ENCODE measurements at places on chromosomes 4 and X. TPM values are rescaled to one million over a fixed set of nuclear protein-coding genes. Genes with fewer than 3 reads are reported as not detected.

- DNase-seq, result no peak
- peak overlapping the region; percentile 90 for H3K4me3 ChIP-seq
- H3K27me3 ChIP-seq, result no peaks in the 10 kb centered on the region
- H3K36me3 ChIP-seq, result peaks cover 3% of the 10 kb centered on the region
- peak overlapping the region; percentile 93 for H3K27ac ChIP-seq
Measured at GRCh38 chr4:88522702-88523324, 763 bp downstream of the PYURF start.

DNA sequence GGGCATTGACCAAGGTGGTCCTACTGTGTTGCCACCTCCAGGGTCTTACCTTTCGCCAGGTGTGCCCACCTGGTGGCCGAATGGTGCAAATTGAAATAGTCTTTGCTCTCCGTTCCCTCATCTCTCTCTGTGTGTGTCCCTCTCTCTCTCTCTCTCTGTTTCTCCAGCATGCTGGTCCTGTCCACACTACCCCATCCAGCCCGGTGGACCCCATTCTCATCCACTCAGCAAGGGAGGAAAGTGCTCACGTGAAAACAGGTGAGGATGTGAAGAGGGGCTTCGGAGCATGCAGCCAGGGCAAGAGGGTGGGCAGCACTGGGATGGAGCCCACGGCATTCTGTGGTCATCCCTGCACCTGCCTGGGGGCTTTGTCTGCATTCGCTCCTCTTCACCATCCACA lies 150.1 kb downstream of the CRLF2 start:
- no peak overlapping the region for H3K4me3 ChIP-seq
- H3K4me1 ChIP-seq, result no peaks in the 10 kb centered on the region
- H3K36me3 ChIP-seq, result peaks cover 2% of the 10 kb centered on the region
- no peak for DNase-seq
- no peak overlapping the region for H3K27ac ChIP-seq

- no peak for DNase-seq
- H3K4me3 ChIP-seq, result peak overlapping the region; percentile 88
- H3K36me3 ChIP-seq, result peaks cover 22% of the 10 kb centered on the region
- peaks cover 61% of the 10 kb centered on the region for H3K4me1 ChIP-seq
- no peaks in the 10 kb centered on the region for H3K27me3 ChIP-seq
Measured at GRCh38 chrX:107713543-107714205, 61.9 kb downstream of the TSC22D3 start.

DNA sequence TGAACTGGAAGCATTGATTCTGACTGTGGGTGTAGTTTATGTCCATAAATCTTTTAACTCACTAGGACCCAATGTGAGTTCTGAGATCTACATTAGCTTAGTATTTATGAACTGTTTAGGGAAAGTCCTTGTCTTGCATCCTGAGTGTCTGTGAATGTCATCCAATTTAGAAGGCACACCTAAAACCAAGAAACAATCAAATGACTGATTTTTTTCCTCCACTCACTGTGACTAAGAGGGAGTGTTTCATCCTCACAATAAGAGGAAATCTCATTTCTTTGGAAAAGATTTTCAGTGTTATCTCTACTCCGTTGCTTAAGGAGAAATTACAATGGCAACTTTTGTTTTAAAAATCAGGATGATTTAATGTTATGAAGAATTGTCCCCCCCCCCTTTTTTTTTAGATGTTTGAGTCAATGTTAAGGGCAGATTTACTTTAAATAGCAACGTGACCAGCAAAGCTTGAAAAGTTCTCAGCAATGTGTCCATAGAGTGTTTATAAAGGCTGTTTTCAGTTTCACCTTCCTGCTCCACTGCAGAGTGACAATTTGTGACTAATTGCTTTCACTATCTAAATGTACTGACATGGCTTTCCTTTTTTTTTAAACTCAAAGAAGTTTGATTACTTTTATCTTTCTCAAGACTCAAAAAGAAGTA lies 173.0 kb downstream of the SPCS3 start:
- H3K27ac ChIP-seq, result no peak overlapping the region
- H3K36me3 ChIP-seq, result no peaks in the 10 kb centered on the region
- DNase-seq, result no peak
- H3K4me3 ChIP-seq, result no peak overlapping the region
- H3K4me1 ChIP-seq, result no peaks in the 10 kb centered on the region

Gene TMEM35A
- total RNA-seq, result 0.85 TPM

DNA sequence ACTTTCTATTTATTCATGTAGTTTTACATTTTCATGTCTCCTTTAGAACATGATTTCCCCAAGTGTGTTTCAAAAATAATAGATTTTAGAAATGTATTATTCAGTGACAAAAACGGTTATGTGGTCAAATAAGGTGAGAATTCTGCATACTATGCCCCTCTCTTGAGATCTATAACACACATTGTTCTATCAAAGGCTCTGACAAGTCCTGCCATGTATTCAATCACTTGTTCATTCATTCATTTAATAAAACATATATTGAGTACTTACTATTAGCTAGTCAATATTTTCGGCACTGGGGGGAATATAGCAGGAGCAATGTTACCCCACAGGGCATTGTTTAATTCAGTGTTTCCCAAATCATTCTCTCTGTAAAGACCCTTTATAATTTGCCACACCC lies 58.4 kb upstream of the FGF13 start:
- no peak overlapping the region for H3K4me3 ChIP-seq
- H3K36me3 ChIP-seq, result no peaks in the 10 kb centered on the region
- H3K27me3 ChIP-seq, result no peaks in the 10 kb centered on the region

GRCh38 chrX:56802921-56803849 lies 74.1 kb downstream of the NBDY start:
- peaks cover 3% of the 10 kb centered on the region for H3K4me1 ChIP-seq
- H3K27me3 ChIP-seq, result no peaks in the 10 kb centered on the region
- no peak for DNase-seq
- peaks cover 3% of the 10 kb centered on the region for H3K36me3 ChIP-seq
- H3K27ac ChIP-seq, result no peak overlapping the region

- H3K4me1 ChIP-seq, result peaks cover 24% of the 10 kb centered on the region
- DNase-seq, result no peak
- H3K27ac ChIP-seq, result no peak overlapping the region
- peaks cover 2% of the 10 kb centered on the region for H3K36me3 ChIP-seq
Measured at GRCh38 chrX:19695884-19696283, 180.6 kb upstream of the MAP3K15 start.

DNA sequence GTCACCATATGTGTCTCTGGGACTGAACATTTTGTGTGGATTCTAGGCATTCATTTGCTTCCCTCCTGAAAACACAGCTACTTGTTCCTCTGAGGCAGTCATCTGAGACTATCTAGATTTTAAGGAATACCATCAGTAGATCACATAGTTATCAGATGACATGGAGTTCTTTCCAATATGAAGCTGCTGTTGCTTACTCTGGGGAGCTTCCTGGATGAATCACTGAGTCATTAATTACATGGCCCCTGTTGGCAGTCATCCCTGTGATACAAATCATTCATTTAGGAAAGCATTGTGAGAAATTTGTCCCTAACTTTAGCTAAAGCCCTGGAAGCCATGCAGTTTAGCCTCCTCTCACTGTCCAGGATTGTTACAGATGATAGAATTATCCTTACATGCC lies 98.2 kb upstream of the ARSJ start:
- H3K27ac ChIP-seq, result no peak overlapping the region
- H3K4me1 ChIP-seq, result peaks cover 15% of the 10 kb centered on the region
- H3K36me3 ChIP-seq, result peaks cover 6% of the 10 kb centered on the region
- H3K4me3 ChIP-seq, result no peak overlapping the region
